Activated CD8-positive, alpha-beta memory T cell treated with anti-CD3 and anti-CD28 coated beads, Interleukin-2, amount 10 ng/mL, durations not matched to agents 7 days and 5 days (primary cell): ENCODE measurements at places on chromosomes 16 and 17. TPM values are rescaled to one million over a fixed set of nuclear protein-coding genes. Genes with fewer than 3 reads are reported as not detected.

GRCh38 chr17:59149841-59150511, 5.0 kb downstream of the SKA2 start:
- peaks cover 33% of the 10 kb centered on the region for H3K36me3 ChIP-seq
- peak; percentile 59 for DNase-seq
- H3K4me3 ChIP-seq = no peak overlapping the region
- H3K27ac ChIP-seq = peak overlapping the region; percentile 39
- peaks cover 47% of the 10 kb centered on the region for H3K4me1 ChIP-seq

Gene GNG13
- not detected for total RNA-seq

GRCh38 chr17:45440161-45440778, 7.6 kb upstream of the ARHGAP27 start:
- no peak overlapping the region for H3K4me3 ChIP-seq
- H3K4me1 ChIP-seq = peaks cover 18% of the 10 kb centered on the region
- DNase-seq = no peak
- peak overlapping the region; percentile 68 for H3K27ac ChIP-seq
- H3K27me3 ChIP-seq = no peaks in the 10 kb centered on the region

GRCh38 chr16:86038926-86039310, 140.0 kb downstream of the IRF8 start:
- H3K27ac ChIP-seq = no peak overlapping the region
- H3K27me3 ChIP-seq = peaks cover 20% of the 10 kb centered on the region
- DNase-seq = peak; percentile 55
- peaks cover 6% of the 10 kb centered on the region for H3K4me1 ChIP-seq

- no peaks in the 10 kb centered on the region for H3K27me3 ChIP-seq
- H3K27ac ChIP-seq = no peak overlapping the region
- DNase-seq = no peak
- H3K4me1 ChIP-seq = no peaks in the 10 kb centered on the region
- peaks cover 42% of the 10 kb centered on the region for H3K36me3 ChIP-seq
- no peak overlapping the region for H3K4me3 ChIP-seq
Observed at GRCh38 chr16:69632828-69633227, 67.1 kb downstream of the NFAT5 start.

Gene TBC1D28
- not detected for total RNA-seq

Gene ERN2
- total RNA-seq = not detected

GRCh38 chr16:25010542-25010941, 4.6 kb downstream of the ARHGAP17 start:
- no peak for DNase-seq
- no peak overlapping the region for H3K4me3 ChIP-seq
- peaks cover 57% of the 10 kb centered on the region for H3K4me1 ChIP-seq
- H3K27me3 ChIP-seq = no peaks in the 10 kb centered on the region
- H3K27ac ChIP-seq = no peak overlapping the region

- H3K4me1 ChIP-seq = peaks cover 18% of the 10 kb centered on the region
- H3K36me3 ChIP-seq = no peaks in the 10 kb centered on the region
- H3K4me3 ChIP-seq = peak overlapping the region; percentile 95
- H3K27me3 ChIP-seq = no peaks in the 10 kb centered on the region
Observed at GRCh38 chr17:60676758-60677307, 818 bp upstream of the BCAS3 start.

GRCh38 chr16:8679151-8679550, 4.7 kb downstream of the ABAT start:
- H3K27me3 ChIP-seq = no peaks in the 10 kb centered on the region
- DNase-seq = no peak
- H3K36me3 ChIP-seq = peaks cover 5% of the 10 kb centered on the region
- peaks cover 14% of the 10 kb centered on the region for H3K4me1 ChIP-seq

Gene PYY
- not detected for total RNA-seq

GRCh38 chr17:49290690-49291359, 60.2 kb upstream of the PHOSPHO1 start:
- H3K4me1 ChIP-seq = peaks cover 15% of the 10 kb centered on the region
- no peak overlapping the region for H3K4me3 ChIP-seq
- H3K27ac ChIP-seq = no peak overlapping the region
- peak; percentile 38 for DNase-seq
- H3K27me3 ChIP-seq = no peaks in the 10 kb centered on the region
- H3K36me3 ChIP-seq = peaks cover 5% of the 10 kb centered on the region

DNA sequence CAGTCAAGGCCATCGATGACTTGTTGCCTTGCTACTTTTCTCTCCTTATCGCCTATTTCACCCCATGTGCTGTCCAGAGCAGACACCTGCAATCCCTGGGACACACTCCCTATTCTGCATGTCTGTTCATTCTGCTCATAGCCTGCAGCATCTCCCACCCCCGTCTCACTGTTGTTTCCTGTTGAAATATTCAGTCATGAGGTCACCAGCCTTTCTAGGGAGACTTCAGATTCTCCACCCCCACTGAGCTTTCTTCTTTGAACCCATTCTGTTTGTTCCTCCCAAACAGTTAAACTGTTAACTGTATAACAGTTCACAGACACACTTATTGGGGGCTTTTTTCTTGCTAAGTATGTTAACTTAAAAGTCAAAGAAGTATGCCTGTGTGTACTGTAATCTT, 94.4 kb downstream of the AATF start:
- DNase-seq = no peak
- H3K4me1 ChIP-seq = peaks cover 12% of the 10 kb centered on the region
- H3K36me3 ChIP-seq = peaks cover 6% of the 10 kb centered on the region
- no peaks in the 10 kb centered on the region for H3K27me3 ChIP-seq
- no peak overlapping the region for H3K4me3 ChIP-seq

GRCh38 chr17:63285551-63285950, 160.6 kb downstream of the CYB561 start:
- no peak for DNase-seq
- peaks cover 10% of the 10 kb centered on the region for H3K36me3 ChIP-seq
- H3K27ac ChIP-seq = no peak overlapping the region
- H3K27me3 ChIP-seq = no peaks in the 10 kb centered on the region
- H3K4me1 ChIP-seq = no peaks in the 10 kb centered on the region

DNA sequence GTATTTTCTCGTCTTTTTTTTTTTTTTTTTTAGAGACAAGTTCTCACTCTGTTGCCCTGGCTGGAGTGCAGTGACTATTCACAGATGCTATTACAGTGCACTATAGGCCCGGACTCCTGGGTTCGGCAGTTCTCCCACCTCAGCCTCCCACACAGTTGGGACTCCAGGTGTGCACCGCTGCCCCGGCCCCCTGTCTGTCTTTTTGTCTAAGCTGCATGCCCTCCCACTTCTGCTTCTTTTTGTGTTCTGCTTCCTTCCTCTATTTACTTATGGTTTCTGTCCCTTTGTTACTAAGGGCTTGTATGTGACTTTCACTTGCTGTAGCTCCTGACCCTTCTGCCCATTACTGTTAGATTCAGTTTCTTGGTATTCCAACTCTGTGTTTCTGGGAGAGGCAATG, 20.5 kb downstream of the SLC7A6 start:
- DNase-seq = no peak
- H3K36me3 ChIP-seq = peaks cover 48% of the 10 kb centered on the region
- peak overlapping the region; percentile 54 for H3K4me3 ChIP-seq
- peak overlapping the region; percentile 87 for H3K27ac ChIP-seq
- no peaks in the 10 kb centered on the region for H3K27me3 ChIP-seq

Gene NLRC3
- 77.2 TPM for total RNA-seq

- H3K27ac ChIP-seq = no peak overlapping the region
- H3K4me3 ChIP-seq = no peak overlapping the region
- DNase-seq = no peak
- H3K36me3 ChIP-seq = no peaks in the 10 kb centered on the region
Observed at GRCh38 chr16:51924744-51925143, 622.2 kb downstream of the TOX3 start.

- peaks cover 34% of the 10 kb centered on the region for H3K4me1 ChIP-seq
- H3K36me3 ChIP-seq = peaks cover 2% of the 10 kb centered on the region
- DNase-seq = no peak
- no peak overlapping the region for H3K27ac ChIP-seq
Observed at GRCh38 chr17:63442549-63443035, 3.5 kb downstream of the CYB561 start.

GRCh38 chr16:66695935-66696668, 441 bp downstream of the CMTM4 start:
- peaks cover 18% of the 10 kb centered on the region for H3K4me1 ChIP-seq
- no peaks in the 10 kb centered on the region for H3K36me3 ChIP-seq
- H3K4me3 ChIP-seq = peak overlapping the region; percentile 63
- no peak overlapping the region for H3K27ac ChIP-seq
- peaks cover 50% of the 10 kb centered on the region for H3K27me3 ChIP-seq

DNA sequence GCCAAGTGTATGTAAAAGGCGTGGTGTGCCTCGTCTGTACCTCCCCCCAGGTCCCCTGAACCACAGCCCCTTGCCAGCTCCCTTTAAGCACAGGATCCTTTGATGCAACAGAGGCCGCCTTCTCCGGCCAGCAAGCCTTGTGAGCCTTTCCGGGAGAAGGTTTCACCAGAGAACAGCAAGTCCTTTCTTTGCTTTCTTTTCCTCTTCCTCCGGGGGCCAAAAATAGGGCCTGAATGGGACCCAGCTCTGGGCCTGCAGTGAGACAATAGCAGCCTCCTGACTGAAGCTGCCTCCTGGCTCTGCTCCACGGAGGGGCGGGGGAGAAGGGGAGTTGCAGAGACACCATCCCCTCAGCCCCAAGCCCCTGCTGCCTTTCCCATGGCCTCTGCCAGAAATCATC, 9.0 kb downstream of the ADGRG1 start:
- no peaks in the 10 kb centered on the region for H3K4me1 ChIP-seq
- H3K27me3 ChIP-seq = peaks cover 14% of the 10 kb centered on the region
- no peak overlapping the region for H3K27ac ChIP-seq
- no peak for DNase-seq
- no peak overlapping the region for H3K4me3 ChIP-seq

Gene CCL5
- 973 TPM for total RNA-seq

Gene STAC2
- total RNA-seq = not detected

GRCh38 chr16:15046692-15047376, 9.0 kb downstream of the NTAN1 start:
- H3K27me3 ChIP-seq = no peaks in the 10 kb centered on the region
- H3K36me3 ChIP-seq = peaks cover 21% of the 10 kb centered on the region

DNA sequence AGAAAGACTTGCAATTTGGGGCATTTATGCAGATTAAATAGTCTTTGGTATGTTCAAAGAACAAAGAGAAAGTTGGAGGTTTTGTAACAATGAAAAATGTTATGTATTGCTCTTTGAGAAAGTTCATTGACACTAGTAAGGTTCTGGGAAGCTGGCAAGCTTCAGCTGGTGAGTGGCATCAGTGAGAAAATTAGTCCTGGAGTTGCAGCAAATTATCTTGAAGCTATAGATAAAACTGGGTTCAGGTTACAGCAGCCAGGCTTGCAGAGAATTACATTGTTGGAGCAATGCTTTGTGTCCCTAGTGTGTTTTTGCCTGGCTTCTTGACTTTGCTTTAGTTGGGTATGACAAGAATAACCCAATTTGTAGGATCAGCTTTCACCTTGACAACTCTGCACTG, 221.2 kb downstream of the CDH13 start:
- no peak overlapping the region for H3K4me3 ChIP-seq
- H3K4me1 ChIP-seq = no peaks in the 10 kb centered on the region
- no peak for DNase-seq
- peaks cover 2% of the 10 kb centered on the region for H3K27me3 ChIP-seq

Gene ETV4
- total RNA-seq = 0.82 TPM

Gene SMARCE1
- 110 TPM for total RNA-seq

DNA sequence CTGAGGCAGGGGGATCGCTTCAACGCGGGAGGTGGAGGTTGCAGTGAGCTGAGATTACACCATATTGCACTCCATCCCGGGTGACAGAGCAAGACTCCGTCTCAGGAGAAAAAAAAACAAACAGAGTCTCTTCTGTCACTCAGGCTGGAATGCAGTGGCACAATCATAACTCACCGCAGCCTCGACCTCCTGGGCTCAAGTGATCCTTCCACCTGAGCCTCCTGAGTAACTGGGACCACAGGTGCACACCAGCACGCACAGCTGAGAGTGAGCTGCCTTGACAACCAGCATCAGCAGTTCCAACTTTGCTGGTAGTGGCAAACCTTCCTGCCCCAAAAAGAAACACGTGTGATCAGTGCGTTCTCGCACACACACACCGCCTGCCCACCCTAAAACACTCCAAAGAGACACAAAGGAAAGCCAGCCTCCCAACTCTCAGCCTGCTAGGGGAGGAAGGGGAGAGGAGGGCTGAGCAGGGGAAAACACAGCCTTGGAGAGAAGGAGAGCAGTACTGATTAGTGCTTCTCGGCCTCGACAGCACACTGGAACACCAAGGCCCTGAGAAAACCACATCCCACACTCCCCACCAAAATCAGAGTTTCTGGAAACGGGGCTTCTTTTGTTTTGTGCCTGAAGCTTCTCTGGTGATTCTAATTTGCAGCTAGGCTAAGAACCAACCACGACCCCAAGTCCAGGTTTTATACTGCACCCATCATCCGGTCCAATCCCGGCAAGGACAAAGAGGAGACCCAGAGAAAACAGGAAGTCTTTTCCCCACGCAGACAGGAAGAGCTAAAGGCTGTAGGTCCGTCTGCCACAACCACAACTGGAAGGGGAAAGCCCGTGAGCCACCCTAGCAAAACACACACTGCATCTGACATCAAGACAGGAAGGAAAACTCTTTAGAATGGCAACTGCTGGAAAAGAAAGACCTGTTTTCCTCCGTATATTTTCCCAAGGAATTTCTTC, 28.8 kb downstream of the ZCCHC14 start:
- no peak for DNase-seq
- H3K27me3 ChIP-seq = peaks cover 38% of the 10 kb centered on the region
- H3K4me3 ChIP-seq = no peak overlapping the region
- H3K36me3 ChIP-seq = no peaks in the 10 kb centered on the region
- no peak overlapping the region for H3K27ac ChIP-seq
- peaks cover 17% of the 10 kb centered on the region for H3K4me1 ChIP-seq

DNA sequence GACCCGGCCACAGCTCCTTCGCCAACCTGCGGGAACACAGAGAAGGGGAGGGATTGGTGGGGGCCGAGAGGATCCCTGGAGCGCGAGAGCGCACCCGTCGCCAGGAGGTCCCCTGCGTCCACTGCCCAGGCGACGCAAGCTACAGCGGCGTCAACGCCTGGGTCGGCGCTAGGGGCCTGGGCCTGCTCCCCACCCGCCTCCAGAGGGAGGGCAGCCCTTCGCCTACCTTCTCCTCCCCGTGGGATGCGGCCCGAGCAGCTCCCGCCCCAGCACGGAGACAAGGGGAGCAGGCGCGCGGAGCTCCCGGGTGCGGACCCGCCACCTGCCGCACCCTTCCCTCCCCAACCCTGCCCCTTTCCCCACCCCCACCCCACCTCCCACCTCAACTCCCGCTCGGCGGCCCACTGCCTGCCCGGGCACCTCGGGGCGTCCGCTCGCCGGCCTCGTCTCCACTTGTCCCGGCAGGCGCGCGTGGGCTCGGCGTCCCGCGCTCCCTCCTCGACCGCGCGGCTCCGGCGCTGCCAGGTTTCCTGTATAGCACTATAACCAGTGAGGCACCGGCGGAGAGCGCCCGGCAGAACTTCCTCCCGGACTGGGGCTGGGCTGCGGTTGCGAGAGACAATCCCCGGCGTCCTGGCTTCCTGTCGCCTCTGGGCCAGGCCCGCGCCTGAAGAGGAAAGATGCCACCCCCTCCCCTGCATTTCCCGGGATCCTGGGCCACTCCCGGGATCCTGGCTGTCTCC, 119.1 kb upstream of the SMURF2 start:
- H3K4me1 ChIP-seq = peaks cover 34% of the 10 kb centered on the region
- no peaks in the 10 kb centered on the region for H3K36me3 ChIP-seq
- peak overlapping the region; percentile 73 for H3K27ac ChIP-seq
- peak; percentile 73 for DNase-seq
- H3K4me3 ChIP-seq = peak overlapping the region; percentile 73
